Heart right ventricle (tissue), 16 donors: ENCODE measurements at places on chromosomes 3 and 15. TPM values are rescaled to one million over a fixed set of nuclear protein-coding genes. Genes with fewer than 3 reads are reported as not detected.

DNA sequence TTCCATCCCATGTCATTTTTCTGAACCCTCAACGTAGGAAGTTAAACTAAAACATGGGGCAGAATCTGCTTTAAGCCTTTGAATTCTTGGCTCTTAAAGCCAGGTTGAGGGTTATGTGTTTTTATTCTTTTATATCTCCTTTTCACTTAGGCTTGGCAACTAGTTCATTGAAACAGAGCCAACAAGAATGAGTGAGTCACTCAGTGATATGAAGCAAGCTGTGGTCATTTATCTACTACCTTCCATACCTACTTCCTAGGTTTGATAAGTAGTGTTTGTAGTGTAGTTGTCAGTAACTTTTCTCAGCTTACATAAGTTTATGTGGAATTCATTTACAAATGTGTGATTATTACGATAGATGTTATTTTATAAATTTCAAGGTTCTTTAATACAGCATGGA is 67.4 kb downstream of the SNRPN start:
- DNase-seq, result no peak

DNA sequence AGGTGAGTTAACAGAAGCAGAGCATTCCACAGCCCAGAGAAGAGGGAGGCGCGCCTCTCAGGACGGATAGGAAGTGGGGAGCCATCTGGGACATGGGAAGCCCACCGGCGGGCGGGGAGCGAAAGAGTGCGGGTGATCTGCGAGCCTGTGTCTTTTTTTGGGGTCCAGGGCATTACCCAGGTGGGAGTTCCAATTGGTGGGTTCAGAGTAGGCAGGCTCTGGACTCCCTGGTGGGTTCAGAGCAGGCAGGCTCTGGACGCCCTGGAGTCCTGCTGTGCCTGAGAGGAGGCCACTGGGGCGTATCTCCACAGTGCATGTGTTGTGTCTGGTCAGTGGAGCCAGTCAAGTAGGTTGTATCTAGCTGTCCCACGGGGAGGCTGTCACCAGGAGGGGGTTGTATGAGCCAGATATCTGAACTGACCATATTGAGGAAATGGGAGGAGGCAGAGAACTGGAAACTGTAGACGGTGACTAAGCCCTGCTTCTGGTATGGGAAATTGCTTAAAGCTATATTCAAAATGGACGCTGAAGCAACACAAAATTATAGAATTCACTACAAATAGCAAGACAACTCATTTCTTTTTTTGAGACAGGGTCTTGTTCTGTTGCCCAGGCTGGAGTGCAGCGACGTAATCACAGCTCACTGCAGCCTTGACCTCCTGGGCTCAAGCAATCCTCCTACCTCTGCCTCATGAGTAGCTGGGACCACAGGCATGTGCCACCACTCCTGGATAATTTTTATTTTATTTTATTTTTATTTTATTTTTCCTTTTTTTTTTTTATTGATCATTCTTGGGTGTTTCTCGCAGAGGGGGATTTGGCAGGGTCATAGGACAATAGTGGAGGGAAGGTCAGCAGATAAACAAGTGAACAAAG is 34.5 kb upstream of the CHST2 start:
- DNase-seq, result no peak

DNA sequence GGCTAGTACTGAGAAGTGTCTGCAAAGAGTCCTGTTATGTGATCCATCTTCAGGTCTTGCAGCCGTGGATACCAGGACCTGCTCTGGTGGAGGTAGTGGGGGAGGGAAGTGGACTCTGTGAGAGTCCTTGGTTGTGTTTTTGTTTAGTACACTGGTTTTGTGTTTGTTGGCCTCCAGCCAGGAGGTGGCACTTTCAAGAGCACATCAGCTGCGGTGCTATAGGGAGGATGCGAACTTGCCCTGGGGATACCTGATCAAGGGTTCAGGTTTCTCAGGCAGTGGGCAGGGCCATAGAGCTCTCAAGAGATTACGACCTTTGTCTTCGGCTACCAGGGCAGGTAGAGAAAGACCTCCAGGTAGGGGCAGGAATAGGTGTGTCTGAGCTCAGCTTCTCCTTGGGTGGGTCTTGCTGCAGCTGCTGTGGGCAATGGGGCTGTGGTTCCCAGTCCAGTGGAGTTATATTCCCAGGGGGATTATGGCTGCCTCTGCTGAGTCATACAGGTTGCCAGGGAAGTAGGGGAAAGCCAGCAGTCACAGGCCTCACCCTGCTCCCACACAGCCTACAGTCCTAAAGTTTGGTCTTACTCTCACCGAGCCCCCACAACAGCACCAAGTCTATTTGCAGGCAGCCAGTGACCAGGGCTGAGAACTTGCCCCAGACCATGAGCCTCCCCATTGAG is 132.8 kb upstream of the NPHP3 start:
- no peak for DNase-seq

The FGF12 gene
- total RNA-seq, result 469 TPM

DNA sequence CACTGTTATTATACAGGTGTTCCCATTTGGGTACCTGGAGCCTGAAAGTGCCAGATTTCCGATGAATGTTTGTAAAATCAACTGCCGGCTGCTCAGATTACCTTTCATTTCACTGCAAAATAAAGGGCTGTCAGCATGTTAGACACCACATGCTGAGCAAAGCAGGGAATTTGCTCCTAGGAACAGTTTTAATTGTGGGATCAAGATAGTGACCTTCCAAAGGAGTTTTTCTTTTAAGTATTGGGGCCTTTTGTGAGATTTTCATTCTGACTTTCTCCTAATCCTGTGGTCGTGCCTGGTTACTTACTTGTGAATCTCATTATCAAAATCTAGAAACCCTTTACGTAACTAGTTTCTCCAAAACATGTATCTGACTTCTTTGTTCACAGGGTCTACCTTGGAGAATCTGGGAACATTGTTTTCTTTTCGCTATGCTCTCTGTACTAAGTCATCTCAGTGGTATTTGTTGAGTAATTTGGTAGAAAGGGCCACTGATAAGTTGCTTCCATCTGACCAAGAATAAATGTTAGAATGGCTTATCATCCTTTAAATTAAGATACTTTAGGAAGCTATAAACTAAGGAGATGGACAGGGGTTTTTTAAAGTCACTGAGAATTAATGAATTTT is 40.8 kb upstream of the LRTM1 start:
- DNase-seq, result no peak

DNA sequence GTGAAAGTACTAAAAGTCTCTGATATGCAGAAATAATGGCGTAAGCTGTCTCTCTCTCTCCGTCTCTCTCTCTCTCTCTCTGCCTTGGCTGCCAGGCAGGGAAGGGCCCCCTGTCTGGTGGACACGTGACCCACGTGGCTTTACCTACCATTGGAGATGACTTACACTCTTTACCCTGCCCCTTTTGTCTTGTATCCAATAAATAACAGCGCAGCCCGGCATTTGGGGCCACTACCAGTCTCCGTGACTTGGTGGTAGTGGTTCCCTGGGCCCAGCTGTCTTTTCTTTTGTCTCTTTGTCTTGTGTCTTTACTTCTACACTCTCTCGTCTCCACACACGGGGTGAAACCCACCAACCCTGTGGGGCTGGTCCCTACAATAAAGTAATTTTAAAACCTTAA is 12.2 kb upstream of the TMEM40 start:
- DNase-seq, result no peak

DNA sequence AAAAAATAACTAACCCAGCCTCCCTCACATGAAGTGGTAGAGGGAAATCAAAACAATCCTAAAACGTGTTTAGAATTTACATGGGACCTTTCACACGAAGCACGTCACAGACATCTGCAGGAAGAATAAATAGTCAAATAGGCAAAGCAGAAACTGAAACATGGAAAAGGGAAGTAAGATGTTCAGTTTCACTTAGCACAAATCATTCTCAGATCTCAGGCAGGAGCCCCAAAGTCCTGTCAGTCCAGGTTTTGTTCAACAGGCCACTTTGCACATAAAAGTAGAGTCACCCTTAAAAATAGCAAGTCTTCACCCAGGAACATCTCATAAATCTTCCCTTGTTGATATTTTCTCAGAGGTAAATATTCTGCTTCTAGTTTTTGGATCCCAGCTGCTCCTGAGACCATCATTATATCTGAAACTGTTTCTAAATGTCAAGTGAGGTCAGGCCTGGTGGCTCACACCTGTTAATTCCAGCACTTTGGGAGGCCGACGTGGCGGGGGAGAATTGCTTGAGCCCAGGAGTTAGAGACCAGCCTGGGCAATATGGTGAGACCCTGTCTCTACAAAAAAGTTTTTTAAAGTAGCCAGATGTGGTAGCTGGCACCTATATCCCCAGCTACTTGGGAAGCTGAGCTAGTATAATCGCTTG is 1.9 kb downstream of the RUBCN start:
- DNase-seq, result no peak

The SI gene
- not detected for total RNA-seq

The CKMT1B gene
- total RNA-seq, result 0.68 TPM

The CPNE4 gene
- total RNA-seq, result 24.2 TPM

The LRRC2 gene
- 163 TPM for total RNA-seq

DNA sequence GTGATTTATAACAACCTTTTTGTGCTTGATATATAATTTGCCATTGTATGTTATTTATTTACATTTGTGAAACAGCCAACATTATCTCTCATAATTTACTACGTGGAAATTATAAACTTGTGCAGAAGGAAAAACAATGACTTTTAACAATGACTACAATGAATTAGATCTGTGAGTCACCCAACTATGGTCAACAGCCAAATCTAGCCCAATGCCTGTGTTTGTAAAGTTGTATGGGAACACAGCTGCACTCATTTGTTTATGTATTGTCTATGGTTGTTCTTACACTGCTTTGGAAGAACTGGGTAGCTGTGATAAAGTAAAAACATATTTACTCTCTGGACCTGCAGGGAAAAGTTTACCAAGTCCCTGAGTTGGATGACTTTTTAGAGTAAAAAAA is 110.4 kb downstream of the OTOL1 start:
- no peak for DNase-seq

The CNTN4 gene
- total RNA-seq, result 4.7 TPM

The NR1I2 gene
- not detected for total RNA-seq

GRCh38 chr15:65969865-65970816 is 100.8 kb downstream of the RAB11A start:
- DNase-seq, result no peak

The FAM174B gene
- 10.1 TPM for total RNA-seq

The CLRN1 gene
- total RNA-seq, result not detected

DNA sequence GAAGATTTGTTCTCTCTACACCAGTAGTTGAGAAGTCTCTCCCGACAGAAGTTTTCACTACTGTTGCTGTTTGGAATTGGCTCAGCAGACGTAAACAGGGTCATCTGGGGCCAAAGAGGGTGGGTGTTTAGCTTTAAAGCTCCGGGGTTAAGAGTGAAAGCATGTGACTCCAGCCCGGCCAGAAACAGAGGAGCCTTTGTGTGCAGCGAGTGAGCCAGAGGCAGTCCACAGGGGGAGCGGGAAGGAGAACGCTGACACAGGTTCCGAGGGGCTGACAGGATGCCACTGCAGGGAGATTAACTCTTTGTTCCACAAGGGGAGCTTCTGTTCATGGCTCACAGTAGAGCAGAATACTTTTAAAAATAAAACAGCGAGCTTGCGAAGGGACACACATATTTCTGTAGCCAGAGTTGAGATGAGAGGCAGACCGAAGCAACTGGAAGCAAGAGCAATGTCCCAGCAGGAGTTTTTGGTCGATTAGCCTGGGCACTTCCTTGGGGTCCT is 26.9 kb downstream of the BMF start:
- DNase-seq, result peak; percentile 87

GRCh38 chr3:155178810-155179436 is 98.8 kb downstream of the MME start:
- DNase-seq, result no peak

DNA sequence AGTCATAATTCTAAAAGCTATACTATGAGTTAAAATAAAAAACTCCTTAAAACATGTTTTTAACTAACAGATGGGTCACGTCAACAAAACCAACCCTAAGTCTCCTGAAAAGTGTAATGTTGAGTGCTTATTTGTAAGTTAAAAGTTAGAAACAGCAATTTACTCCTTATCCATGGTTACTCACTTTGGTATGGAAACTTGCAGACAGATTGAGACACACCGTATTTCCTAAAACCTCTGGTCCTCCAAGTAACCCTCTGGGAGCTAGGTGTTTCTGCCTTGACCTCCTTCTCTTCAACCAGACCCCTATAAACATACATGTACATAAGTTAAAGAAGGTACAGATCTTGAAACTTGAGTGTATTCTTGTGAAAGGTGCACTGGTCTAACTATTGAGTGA is 3.1 kb downstream of the COL8A1 start:
- DNase-seq, result no peak

DNA sequence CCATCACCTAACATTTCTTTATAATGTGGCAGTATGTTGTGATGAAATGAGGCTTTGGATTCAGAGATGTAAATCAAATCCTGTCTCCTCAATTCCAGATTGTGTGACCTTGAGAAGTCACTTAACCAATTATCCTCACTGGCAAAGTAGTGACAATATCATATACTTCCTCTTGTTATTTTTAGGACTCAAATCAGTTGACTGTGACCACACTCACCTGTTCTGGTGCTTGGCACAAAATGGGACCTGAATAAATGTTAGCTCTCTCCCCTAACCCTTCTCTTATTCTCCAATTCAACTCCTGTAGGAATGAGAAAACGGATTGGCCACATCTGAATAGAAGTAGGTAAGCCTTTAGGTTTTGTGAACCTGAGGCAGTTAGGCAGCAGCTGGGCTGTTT is 42.1 kb downstream of the IQCH start:
- no peak for DNase-seq

- no peak for DNase-seq
Observed at GRCh38 chr3:168102735-168103410, 7.1 kb upstream of the GOLIM4 start.

The TMOD2 gene
- 6.6 TPM for total RNA-seq

DNA sequence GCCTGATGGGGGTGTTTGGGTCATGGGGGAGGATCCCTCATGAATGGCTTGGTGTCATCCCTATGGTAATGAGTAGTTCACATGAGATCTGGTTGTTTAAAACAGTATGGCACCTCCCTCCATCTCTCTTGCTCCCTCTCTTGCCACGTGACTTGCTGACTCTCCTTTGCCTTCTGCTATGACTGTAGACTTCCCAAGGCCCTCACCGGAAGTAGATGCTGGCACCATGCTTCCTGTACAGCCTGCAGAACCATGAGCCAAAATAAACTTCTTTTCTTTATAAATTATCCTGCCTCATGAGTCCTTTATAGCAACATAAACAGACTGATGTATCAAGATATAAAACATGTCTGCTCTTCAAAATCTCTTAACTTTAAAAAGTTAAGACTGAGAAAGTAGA is 96.1 kb downstream of the TFDP2 start:
- DNase-seq, result no peak

- no peak for DNase-seq
Observed at GRCh38 chr3:74539876-74540275, 74.6 kb downstream of the CNTN3 start.

The SMCO1 gene
- total RNA-seq, result 52.9 TPM

The HIGD1A gene
- 329 TPM for total RNA-seq

- DNase-seq, result no peak
Observed at GRCh38 chr15:77398927-77399326, 21.0 kb downstream of the PEAK1 start.

GRCh38 chr3:13135811-13136321 is 62.6 kb upstream of the IQSEC1 start:
- no peak for DNase-seq
